ENCODE measurements at places on chromosomes 5 and 9.

DNA sequence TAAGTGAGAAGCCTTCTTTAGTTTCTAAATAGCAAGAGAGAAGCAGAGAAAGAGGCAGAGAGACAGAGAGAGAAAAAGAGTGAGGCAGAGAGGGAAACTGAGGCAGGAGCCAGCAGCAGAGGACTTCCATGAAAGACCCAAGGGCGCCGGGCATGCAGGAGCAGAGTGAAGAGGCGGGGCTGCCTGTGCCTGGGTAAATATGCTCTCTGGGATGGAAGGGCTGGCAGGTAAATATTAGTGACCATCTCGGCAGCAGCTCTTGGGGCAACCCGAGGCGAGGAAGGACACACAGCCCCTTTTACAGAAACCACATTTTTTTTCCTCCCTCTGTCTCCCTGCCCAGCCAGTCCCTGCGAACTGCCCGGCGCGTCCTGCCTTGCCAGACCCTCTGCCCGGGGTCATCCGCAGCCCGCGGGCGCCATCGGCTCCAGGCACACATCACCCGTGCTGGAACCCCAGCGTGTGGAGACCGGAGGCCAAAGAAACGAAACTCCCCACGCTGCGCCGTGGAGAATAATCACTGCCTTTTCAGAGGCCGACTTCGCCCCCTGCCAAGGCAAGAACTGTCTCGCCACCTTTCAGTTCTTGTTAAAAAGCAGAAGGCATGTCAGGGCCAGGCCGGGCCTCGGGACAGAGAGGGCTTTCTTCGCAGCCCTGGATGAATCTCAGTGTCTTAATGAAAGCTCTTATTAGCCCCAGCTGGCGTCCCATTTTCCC, 61.3 kb downstream of the BOD1 start:
- no peak for DNase-seq

DNA sequence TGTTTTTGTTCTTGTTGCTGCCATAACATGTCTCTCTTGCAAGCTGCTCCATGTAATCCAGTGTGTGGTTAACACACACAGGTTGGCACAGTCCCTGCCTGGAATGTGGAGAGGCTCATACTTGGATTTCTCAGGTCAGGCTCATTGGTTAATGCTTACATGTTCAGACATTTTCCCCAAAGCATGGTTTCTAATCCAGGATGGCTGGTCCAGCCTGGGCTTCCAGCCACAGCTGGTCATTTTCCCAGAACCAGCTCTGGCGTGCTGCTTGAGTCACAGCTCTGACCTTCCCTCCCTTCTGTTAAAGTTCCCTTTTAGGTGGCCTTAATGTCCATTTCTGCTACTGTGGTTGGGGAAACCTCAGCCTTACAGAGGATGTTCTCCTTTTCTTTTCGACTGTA, 294.3 kb downstream of the TAF11L14 start:
- no peak for DNase-seq

DNA sequence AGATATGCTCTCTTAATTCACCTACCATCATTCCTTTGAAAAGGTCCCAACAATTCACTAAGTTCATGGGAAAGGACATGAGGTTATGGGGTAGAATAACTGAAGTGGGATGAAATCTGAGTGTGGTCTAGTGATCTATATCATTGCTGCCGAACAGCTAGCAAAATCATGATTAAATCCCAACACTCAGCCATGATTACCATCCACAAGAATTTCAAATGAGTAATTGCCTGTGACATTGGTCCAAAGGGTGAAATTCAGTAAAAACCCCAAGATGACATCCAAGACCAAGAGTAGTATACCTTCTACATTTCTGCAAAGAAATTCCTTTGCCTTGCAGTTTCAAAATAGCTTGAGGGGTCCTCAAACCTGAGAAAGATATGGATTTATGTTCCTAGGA, 225.6 kb downstream of the SPOCK1 start:
- peak; percentile 42 for DNase-seq

- peak; percentile 90 for DNase-seq
These were observed 53.7 kb upstream of the FABP6 start for GRCh38 chr5:160175438-160176218.

GRCh38 chr5:142017832-142018427, 5.1 kb upstream of the GNPDA1 start:
- peak; percentile 31 for DNase-seq

Measured in A172 (cell line).